HEK293T (cell line): ENCODE measurements at places on chromosomes 7 and 10.

GRCh38 chr10:126110489-126111180 is 214.3 kb downstream of the FANK1 start:
- no peak for DNase-seq

- DNase-seq = peak; percentile 87
Measured at GRCh38 chr10:70478191-70479164, at the start of gene PALD1. TSS of gene PALD1 (plus strand) at chr10:70478767. CDS start at chr10:70525952, 47,185 bp downstream.

- DNase-seq = no peak
Measured at GRCh38 chr10:46539596-46540411, 16.7 kb downstream of the GPRIN2 start.

GRCh38 chr10:73931767-73932619 is 21.1 kb downstream of the PLAU start:
- DNase-seq = no peak

- DNase-seq = no peak
Measured at GRCh38 chr7:130930681-130931080, 196.7 kb upstream of the KLF14 start.
